ENCODE measurements at places on chromosomes 1 and 21. TPM values are rescaled to one million over a fixed set of nuclear protein-coding genes. Genes with fewer than 3 reads are reported as not detected.
A peak's percentile ranks its signal among the peaks of the same experiment; 100 is the strongest.

ZSCAN20 gene
- 5.2 TPM for total RNA-seq

MAP3K7CL gene
- 2.4 TPM for total RNA-seq

DNA sequence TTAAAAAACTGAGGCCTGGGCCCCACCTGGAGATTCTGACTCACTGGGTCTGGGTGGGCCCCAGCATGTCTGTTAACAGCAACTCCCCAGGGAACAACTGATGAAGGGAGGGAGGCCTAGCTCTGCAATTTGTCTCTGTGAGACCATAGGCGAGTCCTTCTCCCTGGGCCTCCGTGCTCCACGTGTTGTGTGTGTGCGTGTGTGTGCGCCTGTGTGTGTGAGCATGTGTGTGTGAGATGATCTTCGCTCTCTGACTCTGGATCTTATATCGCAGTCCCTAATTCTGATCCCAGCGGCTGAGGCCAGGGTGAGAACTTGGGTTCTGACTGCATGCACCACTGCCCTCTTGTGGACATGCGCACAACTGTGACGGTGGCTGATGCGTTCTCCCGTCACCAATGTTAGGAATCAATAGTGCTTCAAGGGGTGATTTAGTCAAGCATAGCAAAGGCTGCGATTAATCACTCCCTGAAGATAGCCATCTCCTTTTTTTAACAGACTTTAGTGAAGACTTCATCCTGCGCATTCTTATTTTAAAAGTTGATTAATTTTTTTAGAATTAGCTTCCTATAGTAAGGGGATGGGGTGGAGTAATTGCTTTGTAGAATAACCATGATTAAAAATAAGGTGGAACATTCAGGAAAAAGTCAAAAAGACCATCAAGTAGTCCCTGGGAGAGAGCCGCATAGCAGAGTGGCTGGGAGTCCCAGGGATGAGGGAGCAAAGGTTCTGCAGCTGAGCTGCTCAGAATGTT, 62.4 kb upstream of the USP24 start:
- H3K4me3 ChIP-seq, result no peak overlapping the region
- H3K27ac ChIP-seq, result peak overlapping the region; percentile 36
- H3K36me3 ChIP-seq, result no peaks in the 10 kb centered on the region
- DNase-seq, result no peak
- H3K4me1 ChIP-seq, result peaks cover 27% of the 10 kb centered on the region

TNFAIP8L2 gene
- total RNA-seq, result not detected

ATP6V1G3 gene
- not detected for total RNA-seq

DDAH1 gene
- total RNA-seq, result 40.8 TPM

LENEP gene
- total RNA-seq, result not detected

GRCh38 chr1:918353-918752, 5.4 kb upstream of the SAMD11 start:
- no peaks in the 10 kb centered on the region for H3K36me3 ChIP-seq
- no peak overlapping the region for H3K4me3 ChIP-seq

GRCh38 chr1:200247518-200247917, 162.3 kb downstream of the ZNF281 start:
- no peak overlapping the region for H3K27ac ChIP-seq
- no peak overlapping the region for H3K4me3 ChIP-seq
- peaks cover 2% of the 10 kb centered on the region for H3K4me1 ChIP-seq

DNA sequence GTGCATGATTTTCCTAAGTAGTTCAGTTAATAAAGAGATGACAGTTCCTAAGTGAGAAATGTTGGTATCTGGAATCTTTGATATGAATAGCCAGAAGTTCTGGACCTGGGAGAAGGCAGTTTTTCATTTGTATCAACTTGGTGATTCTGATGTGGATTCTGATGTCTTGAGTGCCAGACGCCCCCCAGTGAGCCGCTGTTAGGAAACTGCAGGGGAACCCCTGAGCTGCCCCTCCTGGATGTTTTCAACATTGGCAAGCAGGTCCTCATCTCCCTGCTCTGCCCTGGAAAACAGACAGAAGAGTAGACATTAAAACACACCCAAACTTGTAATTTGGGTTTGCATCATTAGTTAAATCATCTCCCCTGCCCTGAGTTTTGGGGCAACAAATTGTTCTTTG, 7.4 kb downstream of the ETS2 start:
- H3K36me3 ChIP-seq, result peaks cover 61% of the 10 kb centered on the region
- H3K27me3 ChIP-seq, result no peaks in the 10 kb centered on the region
- no peak overlapping the region for H3K27ac ChIP-seq
- H3K4me1 ChIP-seq, result peaks cover 28% of the 10 kb centered on the region
- peak; percentile 32 for DNase-seq

DNA sequence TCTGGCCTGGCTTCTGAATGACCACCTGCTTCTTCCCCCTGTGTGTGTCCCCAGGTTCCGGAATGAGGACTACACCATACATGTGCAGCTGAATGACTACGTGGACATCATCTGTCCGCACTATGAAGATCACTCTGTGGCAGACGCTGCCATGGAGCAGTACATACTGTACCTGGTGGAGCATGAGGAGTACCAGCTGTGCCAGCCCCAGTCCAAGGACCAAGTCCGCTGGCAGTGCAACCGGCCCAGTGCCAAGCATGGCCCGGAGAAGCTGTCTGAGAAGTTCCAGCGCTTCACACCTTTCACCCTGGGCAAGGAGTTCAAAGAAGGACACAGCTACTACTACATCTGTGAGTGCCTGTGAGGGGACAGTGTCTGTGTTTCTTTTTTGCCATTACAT, 3.6 kb downstream of the EFNA1 start:
- H3K4me3 ChIP-seq, result peak overlapping the region; percentile 85
- peaks cover 13% of the 10 kb centered on the region for H3K36me3 ChIP-seq
- H3K27me3 ChIP-seq, result no peaks in the 10 kb centered on the region
- no peak for DNase-seq

GRCh38 chr1:200837931-200838571, 34.7 kb upstream of the GPR25 start:
- peaks cover 34% of the 10 kb centered on the region for H3K36me3 ChIP-seq
- H3K27ac ChIP-seq, result no peak overlapping the region
- H3K27me3 ChIP-seq, result no peaks in the 10 kb centered on the region
- no peak for DNase-seq

KNCN gene
- total RNA-seq, result not detected

DNA sequence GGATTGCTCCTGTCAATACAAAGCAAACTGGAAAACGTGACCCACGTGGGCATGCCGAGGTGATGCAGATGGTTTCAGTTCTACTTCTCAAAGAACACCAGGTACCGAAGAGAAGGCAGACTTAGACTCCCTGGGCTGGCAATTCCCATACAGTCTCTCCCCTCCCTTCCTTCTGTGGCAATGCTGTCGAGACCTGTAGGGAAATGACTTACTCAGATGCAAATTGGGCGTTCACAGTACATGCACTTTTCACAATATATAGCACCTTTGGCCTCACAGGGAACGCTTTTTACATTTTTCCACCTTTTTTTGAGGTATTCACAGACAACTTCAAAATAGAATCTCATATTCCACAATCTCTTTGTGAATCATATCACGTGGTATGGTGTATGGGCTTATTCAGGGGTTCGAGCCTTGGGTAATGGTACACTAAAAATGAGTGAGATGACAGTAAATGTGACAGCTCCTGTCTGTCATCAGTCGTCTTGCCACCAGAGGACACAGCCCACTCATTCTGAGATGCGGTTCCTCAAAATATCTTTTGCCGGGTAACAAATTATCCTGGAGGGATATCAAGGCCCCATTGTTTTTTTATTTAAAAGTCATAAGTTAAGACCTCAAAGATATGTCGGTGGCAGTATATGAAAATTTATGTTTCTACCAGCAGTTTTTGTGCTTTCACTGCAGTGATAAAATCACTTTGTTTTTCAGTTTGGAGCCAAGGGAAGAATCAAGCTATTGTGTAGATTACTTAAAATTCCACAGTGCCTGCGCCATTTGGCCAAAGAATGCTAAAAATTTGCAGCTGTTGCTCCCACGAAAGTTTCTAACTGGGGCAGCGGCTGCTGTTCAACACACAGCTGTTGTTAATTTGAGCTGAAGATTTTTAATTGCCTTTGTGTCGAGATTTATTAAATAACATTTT, 168.4 kb downstream of the ZZZ3 start:
- H3K36me3 ChIP-seq, result no peaks in the 10 kb centered on the region
- H3K27ac ChIP-seq, result peak overlapping the region; percentile 88
- H3K4me3 ChIP-seq, result peak overlapping the region; percentile 31
- H3K27me3 ChIP-seq, result no peaks in the 10 kb centered on the region
- H3K4me1 ChIP-seq, result peaks cover 37% of the 10 kb centered on the region
- DNase-seq, result no peak

NBPF6 gene
- not detected for total RNA-seq

FCGR2B gene
- not detected for total RNA-seq

C1orf210 gene
- not detected for total RNA-seq

C8A gene
- not detected for total RNA-seq

GRCh38 chr1:30198451-30198760, 525.0 kb downstream of the MATN1 start:
- no peak overlapping the region for H3K27ac ChIP-seq
- H3K36me3 ChIP-seq, result no peaks in the 10 kb centered on the region
- no peaks in the 10 kb centered on the region for H3K27me3 ChIP-seq
- H3K4me3 ChIP-seq, result no peak overlapping the region
- H3K4me1 ChIP-seq, result no peaks in the 10 kb centered on the region
- DNase-seq, result no peak

- H3K27me3 ChIP-seq, result no peaks in the 10 kb centered on the region
- peaks cover 38% of the 10 kb centered on the region for H3K4me1 ChIP-seq
- H3K27ac ChIP-seq, result no peak overlapping the region
- H3K36me3 ChIP-seq, result no peaks in the 10 kb centered on the region
Observed at GRCh38 chr1:94027721-94028515, 93.0 kb downstream of the ABCA4 start.

DNA sequence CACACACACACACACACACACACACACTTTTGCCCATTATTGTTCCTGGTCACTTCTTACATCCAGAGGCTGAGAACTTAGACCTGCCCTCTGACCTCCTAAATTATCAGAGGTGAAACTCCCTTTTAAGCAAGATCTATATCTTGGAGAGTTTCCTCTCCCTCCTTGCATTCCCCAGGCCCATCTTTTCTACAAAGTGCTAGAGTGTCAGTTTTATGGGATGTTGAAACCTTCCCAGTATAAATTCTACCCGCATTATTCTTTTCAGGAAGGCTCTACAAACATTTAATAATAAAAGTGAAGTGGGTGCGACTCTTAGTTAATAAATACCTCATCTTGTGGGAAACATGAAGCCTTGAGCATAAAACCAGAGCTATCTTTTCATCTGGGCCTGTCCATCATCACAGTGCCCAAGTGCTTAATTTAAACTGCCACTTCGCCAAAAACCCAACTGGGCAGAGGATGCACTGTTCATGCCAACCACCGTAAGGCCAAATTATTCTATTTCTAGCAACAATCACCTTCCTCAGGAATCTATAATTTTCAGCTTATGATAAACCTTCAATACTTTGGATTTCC, 458.2 kb upstream of the RUNX1 start:
- H3K4me3 ChIP-seq, result no peak overlapping the region
- H3K4me1 ChIP-seq, result peaks cover 39% of the 10 kb centered on the region
- H3K36me3 ChIP-seq, result peaks cover 2% of the 10 kb centered on the region
- DNase-seq, result no peak

WNT3A gene
- not detected for total RNA-seq

GRCh38 chr1:53060579-53060978, 1.4 kb upstream of the PODN start:
- no peak overlapping the region for H3K27ac ChIP-seq
- DNase-seq, result no peak
- H3K27me3 ChIP-seq, result peaks cover 20% of the 10 kb centered on the region
- peaks cover 7% of the 10 kb centered on the region for H3K4me1 ChIP-seq
- H3K36me3 ChIP-seq, result peaks cover 3% of the 10 kb centered on the region
- H3K4me3 ChIP-seq, result no peak overlapping the region

- H3K4me3 ChIP-seq, result no peak overlapping the region
- H3K27ac ChIP-seq, result no peak overlapping the region
- H3K36me3 ChIP-seq, result peaks cover 54% of the 10 kb centered on the region
- H3K27me3 ChIP-seq, result no peaks in the 10 kb centered on the region
Observed at GRCh38 chr1:19197845-19198244, 12.2 kb downstream of the UBR4 start.

UBXN10 gene
- not detected for total RNA-seq

PRELP gene
- 0.94 TPM for total RNA-seq

GRCh38 chr1:31651089-31651420, 6.4 kb upstream of the PEF1 start:
- peaks cover 15% of the 10 kb centered on the region for H3K4me1 ChIP-seq
- no peak for DNase-seq
- no peaks in the 10 kb centered on the region for H3K27me3 ChIP-seq
- H3K36me3 ChIP-seq, result peaks cover 3% of the 10 kb centered on the region

GRCh38 chr1:53949023-53949990, 3.2 kb downstream of the LRRC42 start:
- H3K27ac ChIP-seq, result no peak overlapping the region
- DNase-seq, result no peak
- peaks cover 32% of the 10 kb centered on the region for H3K4me1 ChIP-seq

RPE65 gene
- not detected for total RNA-seq

GRCh38 chr1:201299968-201300367, 16.7 kb downstream of the PKP1 start:
- H3K4me3 ChIP-seq, result no peak overlapping the region
- no peak for DNase-seq
- peaks cover 12% of the 10 kb centered on the region for H3K27me3 ChIP-seq
- no peak overlapping the region for H3K27ac ChIP-seq
- H3K36me3 ChIP-seq, result no peaks in the 10 kb centered on the region
- H3K4me1 ChIP-seq, result peaks cover 16% of the 10 kb centered on the region

DNA sequence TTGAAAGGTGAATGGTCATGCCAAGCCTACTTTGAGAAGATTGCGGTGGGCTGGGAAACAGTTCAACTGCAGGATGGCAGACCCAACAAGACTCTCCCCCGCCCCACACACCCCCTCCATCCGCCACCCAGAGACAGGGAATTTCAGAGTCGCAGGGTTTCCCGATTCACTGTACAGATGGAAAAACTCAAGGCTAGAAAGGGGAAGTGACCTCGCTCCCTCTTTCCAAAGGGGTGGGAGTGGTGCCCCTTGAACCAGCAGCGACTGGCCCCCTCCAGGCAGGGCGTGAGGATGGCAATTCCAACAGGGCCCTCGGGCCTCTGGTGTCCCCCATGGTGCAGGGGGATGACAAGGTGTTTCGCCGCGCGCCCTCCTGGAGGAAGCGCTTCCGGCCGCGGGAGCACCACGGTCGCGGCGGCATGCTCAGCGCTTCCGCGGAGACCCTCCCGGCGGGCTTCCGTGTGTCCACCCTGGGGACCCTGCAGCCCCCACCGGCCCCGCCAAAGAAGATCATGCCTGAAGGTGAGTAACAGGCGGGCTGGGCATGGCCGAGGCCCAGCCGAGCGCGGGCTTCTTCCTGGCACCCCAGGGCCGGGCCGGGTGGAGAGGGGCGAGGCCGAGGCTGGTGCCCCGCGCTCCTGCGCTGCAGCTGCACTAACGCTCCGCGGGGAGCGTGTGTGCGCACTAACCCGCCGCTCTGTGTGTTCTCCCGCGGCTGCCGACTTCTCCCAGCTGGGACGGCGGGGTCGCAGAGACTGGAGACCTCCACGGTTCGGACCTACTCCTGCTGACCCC, 10.4 kb downstream of the MYOG start:
- H3K4me3 ChIP-seq, result no peak overlapping the region
- H3K4me1 ChIP-seq, result no peaks in the 10 kb centered on the region
- H3K27ac ChIP-seq, result no peak overlapping the region
- DNase-seq, result no peak

CD48 gene
- total RNA-seq, result not detected

- H3K27me3 ChIP-seq, result peaks cover 36% of the 10 kb centered on the region
- no peak for DNase-seq
- no peak overlapping the region for H3K4me3 ChIP-seq
- H3K4me1 ChIP-seq, result no peaks in the 10 kb centered on the region
Observed at GRCh38 chr1:216500273-216500967, 77.2 kb upstream of the USH2A start.

SLAMF9 gene
- total RNA-seq, result not detected

GRCh38 chr21:43287795-43288755, 119.3 kb downstream of the CRYAA start:
- H3K4me3 ChIP-seq, result no peak overlapping the region
- H3K27me3 ChIP-seq, result no peaks in the 10 kb centered on the region
- peaks cover 17% of the 10 kb centered on the region for H3K4me1 ChIP-seq
- no peaks in the 10 kb centered on the region for H3K36me3 ChIP-seq
- no peak overlapping the region for H3K27ac ChIP-seq
